ENCODE measurements at places on chromosomes 7 and 10.

DNA sequence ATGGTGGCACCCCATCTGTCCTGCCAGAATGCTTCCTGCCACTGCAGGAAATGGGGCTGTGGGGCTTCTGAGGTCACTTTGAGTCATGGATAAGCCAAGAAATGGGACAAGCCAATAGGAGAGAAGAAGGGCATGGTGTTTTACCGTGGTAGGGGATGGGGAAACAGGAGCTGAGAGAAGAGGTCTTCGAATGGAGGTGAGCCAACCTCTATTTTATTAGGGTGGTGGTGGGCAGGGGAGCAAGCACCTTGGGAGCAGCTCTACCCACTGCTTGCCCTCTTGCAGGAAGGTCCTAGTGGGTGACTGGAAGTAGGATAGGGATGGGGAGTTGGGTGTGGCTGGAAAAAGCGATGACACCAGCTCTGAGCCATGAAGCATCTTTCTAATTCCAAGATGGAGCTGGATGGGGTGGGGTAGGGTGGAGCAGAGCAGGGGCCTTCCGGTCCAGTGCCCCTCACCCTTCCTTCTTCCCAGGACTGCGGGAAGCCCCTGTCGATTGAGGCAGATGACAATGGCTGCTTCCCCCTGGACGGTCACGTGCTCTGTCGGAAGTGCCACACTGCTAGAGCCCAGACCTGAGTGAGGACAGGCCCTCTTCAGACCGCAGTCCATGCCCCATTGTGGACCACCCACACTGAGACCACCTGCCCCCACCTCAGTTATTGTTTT, 9.1 kb downstream of the ZYX start:
- no peak for DNase-seq

DNA sequence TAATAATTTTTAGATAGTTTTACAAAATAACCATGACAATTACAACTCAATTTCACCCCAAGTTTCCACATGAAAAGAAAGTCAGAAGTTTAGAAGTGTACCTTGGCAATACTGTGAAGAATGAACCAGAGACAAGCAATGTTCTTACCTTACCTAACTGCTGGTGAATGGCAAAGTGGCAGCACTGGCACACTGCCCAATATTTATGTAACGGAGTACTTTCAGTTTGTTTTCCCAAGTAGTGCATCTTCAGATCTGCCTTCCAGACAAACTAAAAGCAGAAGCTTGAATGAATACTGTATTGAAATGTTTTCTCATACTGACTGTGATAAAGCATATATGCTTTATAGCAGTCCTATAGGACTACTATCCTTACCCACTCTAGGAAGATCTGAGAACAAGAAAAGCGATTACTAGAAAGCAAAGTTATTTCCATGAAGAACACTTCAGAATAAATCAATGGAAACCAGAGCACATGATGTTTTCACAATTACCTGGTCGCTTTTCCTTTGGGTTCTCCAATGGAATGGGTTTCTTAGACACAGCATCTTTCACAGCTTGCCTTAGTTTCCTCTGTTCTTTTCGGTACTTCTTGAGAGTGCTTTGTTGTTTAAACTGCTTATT, 1.5 kb downstream of the NOC3L start:
- DNase-seq = peak; percentile 6

- DNase-seq = no peak
Observed at GRCh38 chr7:46558482-46559193, 637.6 kb upstream of the IGFBP3 start.

DNA sequence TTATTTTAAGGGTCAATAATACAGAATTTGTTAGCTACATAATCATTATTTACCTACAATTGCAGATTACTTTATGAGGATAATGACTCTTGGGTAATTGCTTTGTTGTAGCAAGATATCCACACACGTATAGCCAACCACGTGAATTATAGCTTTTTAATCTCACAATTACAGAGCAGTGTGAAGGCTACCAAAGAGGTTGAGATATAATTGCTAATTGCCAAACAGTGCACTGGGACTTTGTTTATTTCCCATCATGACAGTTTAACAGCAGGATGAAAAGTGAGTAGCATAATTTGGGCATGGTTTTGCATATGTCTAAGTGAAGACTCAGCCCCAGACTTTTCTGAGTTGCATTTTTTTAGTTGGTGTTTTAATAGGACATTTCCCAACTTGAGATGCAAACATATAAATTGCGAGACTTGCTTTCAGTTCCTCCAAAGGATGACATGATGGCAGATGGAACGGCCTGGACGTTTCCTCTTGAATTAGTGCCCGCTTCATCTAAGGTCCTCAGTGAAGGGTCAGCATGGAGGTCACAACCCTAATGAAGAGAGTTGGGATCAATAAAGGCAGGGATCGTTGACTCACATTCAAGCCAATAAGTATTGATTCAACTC, 180.7 kb upstream of the GPR26 start:
- no peak for DNase-seq

DNA sequence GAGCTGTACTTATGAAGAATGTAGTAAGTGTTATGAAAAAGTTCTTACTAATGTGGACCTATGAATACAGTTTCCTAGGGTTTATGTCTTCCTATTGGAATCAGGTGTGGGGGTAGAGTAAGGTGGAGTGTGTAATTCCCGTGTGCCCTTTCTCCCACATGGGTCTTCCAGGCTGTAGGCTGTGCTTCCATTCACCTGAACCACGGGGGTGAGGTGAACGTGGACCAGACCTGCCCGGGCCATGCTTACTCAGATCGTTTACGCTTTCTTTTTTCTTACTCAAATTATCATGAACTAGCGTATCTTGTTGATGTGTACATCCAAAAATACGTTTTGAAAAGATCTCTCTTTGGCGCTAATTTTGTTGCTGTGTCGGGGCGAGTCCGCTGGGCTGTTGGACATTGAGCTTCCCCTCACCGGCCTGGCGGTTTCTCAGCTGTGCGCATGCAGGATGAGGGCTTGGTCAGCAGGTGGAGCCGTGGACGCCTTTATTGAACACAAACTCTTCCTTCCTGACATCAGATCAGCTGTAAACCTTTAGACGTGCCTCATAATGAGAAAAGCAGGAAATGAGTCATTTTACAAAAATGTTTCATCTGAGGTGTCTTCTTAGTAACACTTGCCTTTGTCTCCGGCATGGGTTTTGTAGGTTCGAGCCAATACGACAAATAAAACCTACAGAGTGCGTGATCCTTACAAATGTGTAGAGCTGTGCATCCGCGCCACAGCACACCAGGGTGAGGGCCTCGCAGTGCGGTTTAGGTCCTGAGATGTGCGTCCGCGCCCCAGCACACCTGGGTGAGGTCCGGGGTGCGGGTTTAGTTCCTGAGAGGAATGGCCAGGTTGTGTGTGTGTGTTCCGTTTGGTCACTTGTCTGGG, 53.8 kb downstream of the WDR37 start:
- DNase-seq = peak; percentile 92

DNA sequence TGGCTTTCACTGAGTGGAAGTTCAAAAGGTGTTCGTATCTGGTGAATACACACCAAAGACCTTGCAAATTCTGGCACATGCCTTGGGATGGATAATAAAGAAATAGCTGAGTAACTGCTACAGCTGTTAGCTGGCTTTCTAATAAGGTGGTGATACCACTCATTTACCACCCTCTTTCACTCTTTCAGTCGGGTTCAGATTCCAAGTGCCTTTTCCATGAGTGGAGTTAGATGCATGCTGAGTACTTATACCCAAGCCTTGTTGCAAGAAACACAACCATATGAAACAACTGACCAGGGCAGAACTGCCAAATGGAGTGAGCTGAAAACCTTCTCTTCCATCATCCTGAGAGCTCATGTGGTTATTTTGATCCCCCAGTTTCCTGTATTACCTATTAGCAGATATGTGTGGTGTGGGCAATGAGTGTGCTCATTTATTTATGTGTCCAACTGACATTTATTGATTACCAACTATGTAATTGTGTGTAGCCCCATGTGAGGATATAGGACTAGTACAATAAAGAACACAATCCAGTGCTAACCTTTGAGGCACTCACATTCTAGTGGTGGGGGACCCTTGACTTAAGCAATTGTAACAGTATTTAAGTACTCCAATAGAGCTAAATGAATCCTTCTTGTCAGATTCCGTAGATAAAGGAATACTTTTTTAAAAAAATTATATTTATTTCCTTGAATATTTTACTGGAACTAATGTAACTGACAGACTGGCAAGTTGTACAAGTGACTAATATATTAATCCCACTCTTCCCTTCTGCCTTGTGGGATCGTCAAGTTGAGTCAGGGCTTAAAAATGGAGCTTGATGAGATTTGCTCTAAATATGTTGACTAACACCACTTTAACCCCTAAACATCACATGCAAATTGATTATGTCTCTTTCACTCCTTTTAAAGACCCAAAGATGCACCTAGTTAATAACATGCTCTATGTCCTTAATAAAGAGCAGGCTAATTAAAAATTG, 124.7 kb downstream of the ARID5B start:
- DNase-seq = no peak

GRCh38 chr10:60414877-60415585, 25.4 kb upstream of the ANK3 start:
- no peak for DNase-seq

GRCh38 chr10:128211064-128211504, 84.9 kb upstream of the MKI67 start:
- no peak for DNase-seq

DNA sequence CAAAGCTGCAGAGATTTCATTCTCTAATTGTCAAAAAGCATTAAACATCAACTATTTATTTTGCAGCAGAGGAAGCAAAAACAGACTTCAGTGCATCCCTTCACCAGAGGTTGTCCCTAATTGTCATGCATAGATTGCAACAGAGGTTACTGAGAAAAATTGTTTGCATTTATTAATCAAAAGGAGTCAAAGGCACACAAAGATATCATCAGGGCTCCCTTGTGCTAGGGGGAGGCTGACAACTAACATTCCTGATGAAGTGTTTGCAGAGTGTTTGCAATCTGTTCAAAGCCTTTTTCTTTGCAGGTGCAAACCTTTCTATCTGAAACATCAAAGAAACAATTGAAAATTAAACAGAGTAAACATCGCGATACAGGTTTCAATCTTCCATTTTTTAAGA, 227.5 kb downstream of the TEX36 start:
- DNase-seq = no peak

DNA sequence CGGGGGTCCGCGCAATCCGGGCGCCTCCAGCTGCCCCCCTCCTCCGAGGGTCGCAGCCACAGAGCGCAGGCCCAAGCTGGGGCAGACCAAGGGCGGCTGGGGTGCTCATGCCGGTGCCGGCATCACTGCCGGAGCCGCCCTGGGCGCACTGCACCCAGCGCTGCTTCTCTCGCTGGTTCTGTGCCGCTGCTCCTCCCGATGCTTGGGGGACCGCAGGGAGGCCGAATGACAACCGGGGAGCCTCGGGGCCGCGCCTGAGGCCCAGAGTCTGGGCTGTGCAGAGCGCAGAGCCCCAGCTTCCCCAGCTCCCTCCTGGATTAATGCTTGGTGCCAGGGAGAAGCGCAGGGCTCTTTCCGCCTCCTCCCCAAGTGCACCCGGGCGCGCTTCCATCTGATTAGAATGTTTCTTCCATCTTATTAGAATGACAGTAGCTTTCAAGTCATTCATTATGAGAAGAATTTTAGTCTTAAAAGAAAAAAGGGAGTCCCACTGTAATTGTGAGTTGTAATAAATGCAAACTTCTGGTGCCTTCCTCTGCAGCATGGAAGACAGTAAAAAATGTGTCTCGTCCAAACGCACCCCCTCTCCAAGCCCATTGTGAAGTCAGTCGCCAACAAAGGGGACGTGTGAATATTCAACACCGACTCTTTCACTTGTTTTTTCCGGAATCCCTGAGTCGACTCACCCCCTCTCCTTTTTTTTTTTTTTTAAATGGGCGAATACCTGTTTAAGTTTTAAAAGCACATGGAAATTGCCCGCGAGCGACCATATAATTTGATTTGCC, 19.5 kb upstream of the PTF1A start:
- no peak for DNase-seq

DNA sequence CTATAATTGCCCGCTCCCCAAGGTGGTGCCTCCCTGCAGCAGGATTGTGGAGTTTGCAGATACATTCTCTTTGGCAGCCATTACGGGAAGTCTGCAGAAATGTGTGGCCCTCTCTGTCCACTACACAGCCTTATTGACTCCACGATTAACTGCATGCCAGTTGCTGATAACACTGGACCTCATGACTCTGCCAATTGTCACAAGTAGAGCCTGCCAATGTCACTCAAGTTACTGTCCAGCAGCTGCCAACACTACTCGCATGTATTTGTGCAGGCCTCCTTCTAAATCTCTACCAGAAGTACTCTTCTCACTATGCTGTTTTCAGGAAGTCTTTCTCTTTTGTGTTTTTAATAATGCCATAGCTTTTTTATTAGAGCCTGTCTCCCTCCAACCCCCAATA, 128.8 kb downstream of the PPP1R3A start:
- no peak for DNase-seq

DNA sequence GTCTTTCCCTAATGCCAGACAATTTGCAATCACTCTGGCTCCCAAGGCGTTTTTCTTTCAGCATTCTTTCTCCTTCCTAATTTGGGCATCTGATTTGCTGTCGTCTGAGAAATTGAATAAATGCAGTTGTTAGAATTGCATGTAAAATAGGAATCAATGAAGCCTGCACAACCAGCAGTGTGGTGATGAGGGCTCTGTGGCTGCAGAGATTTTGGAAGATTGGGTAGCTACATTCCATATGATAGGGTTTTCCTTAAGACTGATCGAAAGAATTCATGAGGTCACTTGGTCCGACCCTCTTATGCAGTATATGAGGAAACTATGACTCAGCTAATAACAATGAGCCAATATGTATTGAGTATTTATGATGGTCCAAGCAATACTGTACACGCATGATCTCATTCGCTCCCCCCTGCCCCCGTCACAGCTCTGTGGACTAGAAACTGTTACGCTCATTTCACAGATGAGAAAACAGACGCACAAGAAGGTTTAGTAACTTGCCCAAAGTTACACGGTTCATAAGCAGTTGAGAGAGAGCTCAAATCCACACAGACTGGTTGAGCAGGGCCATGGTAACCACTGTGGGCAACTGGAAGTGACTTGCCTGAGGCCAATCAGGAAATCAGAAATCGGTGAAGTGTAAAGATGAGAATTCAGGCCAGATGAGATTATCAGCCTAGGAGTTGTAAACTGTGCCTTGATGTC, 527.2 kb downstream of the GATA3 start:
- no peak for DNase-seq

- no peak for DNase-seq
Observed at GRCh38 chr10:94076325-94076841, 82.7 kb downstream of the PLCE1 start.

GRCh38 chr10:78284381-78284780, 250.7 kb downstream of the RPS24 start:
- DNase-seq = no peak

DNA sequence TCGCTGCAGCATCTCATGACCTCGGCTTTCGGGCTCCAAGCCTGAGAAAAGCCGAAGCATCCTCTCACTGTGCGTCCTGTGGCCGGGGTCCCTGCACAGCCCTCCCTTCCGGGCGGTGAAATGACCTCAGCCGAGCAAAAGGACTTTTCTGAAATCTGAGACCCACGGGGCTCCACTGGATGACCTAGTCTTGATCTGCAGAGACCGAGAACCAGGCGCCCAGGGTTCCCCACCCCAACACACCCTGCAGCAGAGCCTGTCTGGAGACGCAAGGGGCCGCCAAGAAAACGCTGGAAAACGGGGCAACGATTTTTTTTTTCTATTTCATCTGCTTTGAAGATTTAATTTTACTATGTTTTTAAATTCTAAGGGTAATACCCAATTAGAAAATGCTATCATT, 31.7 kb downstream of the NPS start:
- DNase-seq = no peak

GRCh38 chr10:51075873-51076229, 1.6 kb downstream of the PRKG1 start:
- DNase-seq = no peak

Data from activated CD4-positive, alpha-beta T cell treated with anti-CD3 and anti-CD28 coated beads, Interleukin-2, Interleukin-6, amounts not matched to agents 100 ng/mL and 50 ng/mL, durations not matched to agents 16 hours and 8 hours (primary cell).